AG09309 (cell line): ENCODE measurements at places on chromosomes 12 and 14.

- DNase-seq = no peak
These were observed 4.0 kb downstream of the FZD10 start for GRCh38 chr12:130166306-130166705.

DNA sequence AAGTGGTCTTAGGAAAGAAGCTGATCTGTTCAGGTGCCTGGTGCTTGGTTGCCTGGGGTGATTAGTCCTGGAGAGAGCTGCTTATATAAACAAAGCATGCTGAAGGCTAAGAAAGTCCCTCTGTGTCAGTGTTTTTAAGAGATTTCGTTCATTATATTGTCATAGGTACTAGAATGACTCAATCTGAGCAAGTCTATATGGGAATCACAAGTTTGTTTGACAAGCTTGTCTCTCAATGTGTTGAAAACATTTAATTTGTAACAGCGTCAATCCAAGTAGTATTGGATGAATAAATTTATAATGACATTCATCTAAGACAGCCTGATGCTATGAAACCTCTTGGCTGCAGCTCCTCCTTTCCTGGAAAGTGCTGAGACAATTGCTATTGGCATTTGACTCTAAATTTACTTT is 256.3 kb downstream of the TMTC2 start:
- no peak for DNase-seq

DNA sequence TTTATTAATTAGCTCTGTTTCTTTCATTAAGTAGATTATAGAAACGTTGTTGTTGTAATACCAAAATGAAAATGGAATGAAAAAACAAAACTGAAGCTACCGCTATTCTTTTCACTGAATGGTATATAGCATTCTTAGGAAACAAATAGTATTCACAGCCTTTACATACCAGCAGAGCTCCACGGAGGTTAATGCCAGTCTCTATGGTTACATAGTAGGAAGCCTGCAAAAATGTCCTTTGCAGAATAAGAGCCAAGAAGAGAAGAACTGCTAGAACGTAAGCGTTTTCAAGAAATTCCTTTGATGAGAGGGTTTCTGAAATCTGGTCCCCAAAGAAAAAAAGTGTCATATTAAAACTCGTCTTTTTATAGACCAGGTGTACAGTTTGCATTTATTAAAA is 30.6 kb downstream of the ABCC9 start:
- DNase-seq = no peak

DNA sequence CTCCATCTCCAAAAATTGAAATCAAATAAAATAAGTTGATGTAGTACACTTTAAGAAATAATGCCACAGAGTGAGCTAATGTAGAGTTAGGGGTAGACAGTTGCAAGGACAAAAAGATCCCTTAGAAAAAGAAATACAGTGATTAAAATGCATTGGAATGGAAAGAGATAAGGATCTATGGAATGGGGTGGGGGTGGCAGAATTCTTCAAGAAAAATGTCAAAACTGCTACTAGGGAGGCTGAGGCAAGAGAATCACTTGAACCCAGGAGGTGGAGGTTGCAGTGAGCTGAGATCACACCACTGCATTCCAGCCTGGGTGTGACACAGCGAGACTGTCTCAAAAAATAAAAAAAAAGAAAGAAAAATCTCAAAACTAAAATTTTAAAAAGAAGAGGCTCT is 6.5 kb downstream of the OLR1 start:
- no peak for DNase-seq

GRCh38 chr14:60509438-60510253 is 700 bp downstream of the SIX6 start:
- DNase-seq = no peak

DNA sequence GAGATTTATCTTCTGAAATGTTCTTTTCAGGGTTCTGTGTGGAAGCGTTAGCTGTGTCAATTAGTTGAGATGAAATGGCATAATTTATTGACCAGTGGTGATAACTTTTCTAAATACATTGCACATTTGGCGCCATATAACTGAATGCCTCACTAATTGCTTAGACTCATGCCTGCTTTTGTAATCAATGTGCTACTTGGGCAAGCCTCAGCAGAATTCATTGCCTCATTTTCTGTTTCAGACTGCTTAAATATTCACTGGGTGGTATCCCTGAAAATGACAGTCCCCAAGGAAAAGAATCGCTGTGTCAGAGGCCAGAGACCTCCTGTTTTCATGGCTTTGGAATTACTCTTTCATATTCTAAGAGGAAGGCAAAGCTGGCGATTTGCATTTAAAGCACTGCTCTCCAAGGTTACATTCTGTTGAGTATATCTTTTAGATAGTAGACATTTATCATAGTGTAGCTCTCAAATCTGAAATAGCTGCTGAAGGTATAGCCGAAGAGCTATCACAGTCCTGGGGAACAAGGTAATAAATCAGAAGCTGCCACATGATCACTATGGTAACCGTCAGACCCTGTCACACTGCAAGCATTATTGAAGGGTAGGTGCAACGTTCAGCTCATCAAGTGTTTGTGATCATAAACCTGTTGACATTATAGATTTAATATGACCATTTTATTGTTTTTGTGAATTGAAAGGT is 297.3 kb upstream of the E2F7 start:
- no peak for DNase-seq

GRCh38 chr14:55540847-55541773 is 38.9 kb upstream of the KTN1 start:
- no peak for DNase-seq

DNA sequence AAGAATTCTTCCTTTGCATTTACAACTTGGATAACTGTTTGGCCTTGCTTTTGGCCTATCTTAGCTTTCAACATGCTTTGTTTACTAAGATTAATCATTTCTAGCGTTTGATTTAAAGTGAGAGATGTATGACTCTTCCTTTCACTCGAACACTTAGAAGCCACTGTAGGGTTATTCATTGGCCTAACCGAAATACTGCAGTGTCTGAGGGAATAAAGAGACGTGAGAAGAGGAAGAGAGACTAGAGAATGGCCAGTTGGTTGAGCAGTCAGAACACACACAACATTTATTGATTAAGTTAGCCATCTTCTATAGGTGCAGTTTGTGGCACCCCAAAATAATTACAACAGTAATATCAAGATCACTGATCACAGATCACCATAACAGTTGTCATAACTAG is 62.3 kb upstream of the CCDC175 start:
- no peak for DNase-seq

- DNase-seq = no peak
These were observed 8.2 kb upstream of the SSPN start for GRCh38 chr12:26187014-26187798.

DNA sequence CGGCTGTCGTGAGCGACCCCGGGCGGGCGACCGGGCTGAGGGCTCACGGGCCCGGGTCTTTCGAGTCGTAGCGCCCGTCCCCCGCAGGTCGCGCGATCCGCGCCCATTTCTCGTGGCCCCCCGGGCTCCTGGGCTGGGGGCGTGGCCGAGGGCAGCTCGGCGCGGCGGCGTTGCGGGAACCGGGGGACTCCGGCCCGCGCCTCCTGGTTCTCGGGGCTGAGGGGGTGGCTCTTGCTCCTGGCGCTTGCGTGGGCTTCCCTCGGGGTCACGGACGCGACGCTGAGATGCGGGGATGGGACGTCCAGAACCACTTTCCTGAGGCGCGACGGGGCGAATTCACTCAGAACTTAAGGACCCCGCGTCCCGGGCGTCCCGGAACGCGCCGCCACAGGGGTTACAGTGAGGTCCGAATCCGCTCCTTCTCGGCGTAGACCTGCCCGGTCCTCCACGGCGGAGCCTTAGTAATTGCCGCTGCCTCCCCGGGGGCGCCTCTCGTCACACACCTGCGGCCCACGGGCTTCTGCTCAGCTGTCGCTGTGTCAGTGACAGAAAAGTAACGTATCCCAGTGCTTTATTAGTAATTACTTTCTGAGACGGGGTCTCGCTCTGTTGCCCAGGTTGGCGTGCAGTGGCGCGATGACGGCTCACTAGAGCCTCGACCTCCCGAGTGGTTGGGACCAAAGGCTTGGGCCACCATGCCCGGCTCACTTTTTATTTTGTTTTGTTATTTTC is 606 bp downstream of the EP400 start:
- no peak for DNase-seq

DNA sequence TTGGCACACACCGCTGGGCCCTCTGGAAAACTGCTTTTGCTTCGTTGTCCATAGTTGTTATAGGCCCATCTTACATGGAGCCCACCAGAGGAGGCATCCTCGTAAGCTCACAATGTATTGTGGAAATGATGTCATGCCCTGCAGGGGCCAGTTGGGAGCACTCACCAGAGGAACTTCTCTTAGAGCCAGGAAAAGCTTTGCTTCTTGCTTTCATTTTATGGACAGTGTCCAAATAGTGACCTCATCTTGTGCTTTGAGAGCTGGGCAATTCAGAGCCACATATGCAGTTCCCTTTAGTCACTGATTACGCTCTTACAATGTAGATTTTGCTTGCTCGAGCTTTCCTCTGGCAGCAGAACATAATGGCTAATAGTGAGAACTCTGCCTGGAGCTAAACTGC is 275.6 kb downstream of the AACS start:
- peak; percentile 57 for DNase-seq

GRCh38 chr12:51538599-51538998 is 52.4 kb upstream of the SCN8A start:
- no peak for DNase-seq

GRCh38 chr14:88681755-88682494 is 110.8 kb downstream of the EML5 start:
- DNase-seq = no peak

GRCh38 chr12:98238515-98239130 is 276.8 kb upstream of the TMPO start:
- peak; percentile 31 for DNase-seq

GRCh38 chr14:99431986-99432385 is 48.7 kb downstream of the SETD3 start:
- no peak for DNase-seq

GRCh38 chr12:93181409-93181965 is 196.2 kb upstream of the NUDT4 start:
- DNase-seq = no peak

DNA sequence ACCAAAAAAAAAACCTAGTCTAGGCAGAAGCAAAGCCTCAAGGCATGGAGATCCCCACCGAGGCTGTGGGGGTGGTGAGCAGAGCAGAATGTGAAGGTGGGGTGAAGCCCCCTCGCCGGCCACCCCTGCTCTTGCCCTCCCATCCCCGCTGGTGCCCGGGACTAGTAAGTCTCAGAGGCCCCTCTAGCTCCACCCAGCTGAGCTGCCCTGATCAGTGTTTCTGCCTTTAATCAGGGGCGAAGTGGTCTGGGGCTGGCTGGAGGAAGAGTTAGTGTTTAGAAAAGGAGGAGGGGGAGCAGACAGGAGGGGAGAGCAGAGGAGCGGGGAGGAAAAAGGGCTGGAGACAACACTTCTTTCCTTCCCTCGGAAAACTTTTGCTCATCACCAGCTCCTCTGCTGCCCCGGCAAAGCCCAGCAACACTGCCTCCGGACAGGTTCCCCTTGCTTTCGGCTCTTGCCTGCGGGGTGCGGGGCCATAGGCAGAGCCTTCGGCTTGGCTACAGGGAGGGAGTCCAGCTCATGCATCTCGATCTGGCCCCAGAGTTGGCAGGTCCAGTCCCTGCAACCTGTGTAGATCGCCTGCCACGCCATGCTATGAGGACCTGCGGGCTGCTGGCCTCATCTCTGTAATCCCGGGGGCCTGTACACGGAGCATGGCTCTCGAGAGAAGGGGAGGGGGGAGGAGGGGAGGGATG is 3.4 kb upstream of the DLK1 start:
- DNase-seq = no peak

DNA sequence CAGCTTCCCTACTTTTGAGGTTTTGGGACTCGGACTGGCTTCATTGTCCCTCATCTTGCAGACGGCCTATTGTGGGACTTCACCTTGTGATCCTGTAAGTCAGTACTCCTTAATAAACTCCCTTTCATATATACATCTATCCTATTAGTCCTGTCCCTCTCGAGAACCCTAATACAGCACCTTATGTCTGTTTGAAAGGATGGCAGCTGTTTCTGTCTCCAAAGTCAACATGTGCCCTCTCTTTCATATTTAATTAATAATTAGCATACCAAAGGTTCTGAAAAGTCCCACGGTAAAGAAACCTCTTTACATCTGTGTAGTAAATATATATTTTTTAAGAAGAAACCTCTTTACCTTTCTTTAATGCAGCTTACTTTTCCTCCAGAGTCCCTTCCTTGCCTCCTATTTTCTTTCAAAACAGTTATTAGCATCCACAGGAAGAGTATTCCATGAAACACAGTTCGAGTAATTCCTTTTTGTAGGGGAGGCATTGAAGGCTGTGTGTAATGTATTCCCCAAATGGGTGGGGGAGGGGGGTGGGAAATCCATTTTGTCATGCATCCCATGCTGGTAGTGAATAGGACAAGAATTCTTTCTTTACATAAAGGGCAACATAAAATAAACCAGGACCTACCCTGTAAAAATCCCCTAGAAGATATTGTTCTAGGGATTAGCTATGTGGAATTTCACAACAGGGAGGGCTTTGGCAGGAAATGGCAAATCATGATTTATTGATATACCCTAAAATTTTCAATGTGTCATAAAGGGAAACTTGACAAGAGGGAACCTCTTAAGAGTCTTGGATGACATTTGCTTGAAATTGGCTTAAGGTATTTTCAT is 241.5 kb downstream of the SUDS3 start:
- DNase-seq = no peak

- no peak for DNase-seq
These were observed 296.1 kb downstream of the TMEM132D start for GRCh38 chr12:129607756-129608155.

DNA sequence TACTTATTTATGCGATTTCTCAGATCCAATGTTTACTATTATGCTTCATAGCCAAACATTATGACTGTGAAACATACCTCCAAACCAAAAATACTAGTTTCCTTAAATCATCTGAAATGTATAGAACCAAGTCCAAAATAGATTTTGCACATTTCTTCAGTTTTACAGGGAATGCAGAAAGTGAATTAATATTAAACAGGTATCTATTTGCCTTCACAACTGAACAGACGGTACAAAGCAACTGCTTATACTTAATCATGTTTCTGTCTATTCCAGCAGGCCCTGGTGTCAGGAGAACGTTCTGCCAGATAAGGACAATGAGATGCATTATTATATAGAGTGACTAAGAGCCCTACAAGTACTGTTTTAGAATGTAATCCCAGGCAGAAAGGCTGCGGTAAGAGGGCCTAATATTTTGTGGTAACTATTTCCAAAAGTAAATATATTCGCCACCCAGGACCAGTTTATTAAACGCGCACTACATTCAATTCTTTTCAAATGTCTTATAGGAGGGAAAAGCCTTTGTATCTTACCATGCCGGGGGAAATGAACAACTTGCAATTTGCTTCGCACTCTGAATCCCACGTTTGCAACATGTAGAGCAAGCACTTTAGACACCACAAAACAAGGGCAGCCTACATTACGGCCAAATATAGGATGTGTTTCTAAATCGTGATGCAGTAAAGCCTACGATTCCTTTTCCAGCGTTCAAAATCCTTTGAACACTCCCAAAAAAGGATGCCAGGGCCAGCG is 1.5 kb downstream of the CORO1C start:
- no peak for DNase-seq

- no peak for DNase-seq
These were observed 7.1 kb upstream of the CGRRF1 start for GRCh38 chr14:54502602-54503001.

DNA sequence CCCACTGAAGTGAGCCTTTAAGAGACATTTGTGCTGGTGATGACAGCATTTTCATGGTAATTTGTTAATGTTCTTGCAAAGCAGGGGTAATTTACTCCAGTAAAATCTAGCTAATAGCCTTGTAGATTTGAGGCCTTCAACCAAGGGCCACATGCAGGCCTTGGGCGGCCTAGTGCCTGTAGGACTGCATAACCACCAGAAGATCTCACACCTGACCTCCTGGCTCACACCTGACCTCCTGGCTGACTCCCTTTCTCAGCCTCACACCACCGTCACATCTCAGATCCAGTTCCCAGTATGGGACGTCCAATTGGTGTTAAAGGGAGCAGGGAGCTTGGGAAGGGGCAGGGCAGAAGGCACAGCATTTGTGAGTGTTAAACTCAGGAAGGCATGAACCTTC is 26.9 kb downstream of the C12orf42 start:
- no peak for DNase-seq
